ENCODE measurements at places on chromosomes 3 and 15.

GRCh38 chr3:142976621-142977398, 13.3 kb upstream of the PAQR9 start:
- peak; percentile 90 for DNase-seq

- DNase-seq: no peak
Measured at GRCh38 chr3:150733373-150733935, 29.5 kb downstream of the SIAH2 start.

DNA sequence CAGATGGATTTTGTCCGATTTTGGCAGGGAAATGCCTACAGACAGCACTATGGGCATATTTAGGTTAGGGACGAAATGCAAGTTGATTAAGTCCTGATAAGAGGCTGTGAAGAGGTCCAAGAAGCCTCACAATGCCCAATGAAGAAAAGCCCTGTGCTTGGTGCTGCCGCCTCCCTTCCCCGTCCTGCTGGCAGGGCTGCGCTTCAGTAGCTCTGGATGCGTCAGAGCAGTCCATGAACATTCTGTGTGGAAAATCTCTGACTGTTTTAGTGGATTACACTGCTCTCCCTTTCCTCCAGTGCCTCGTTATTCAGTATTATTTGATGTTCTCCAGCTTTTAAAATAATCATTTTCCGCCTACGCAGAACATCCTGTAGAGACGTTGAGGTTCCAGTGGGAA, 39.6 kb downstream of the MLH1 start:
- DNase-seq: no peak

DNA sequence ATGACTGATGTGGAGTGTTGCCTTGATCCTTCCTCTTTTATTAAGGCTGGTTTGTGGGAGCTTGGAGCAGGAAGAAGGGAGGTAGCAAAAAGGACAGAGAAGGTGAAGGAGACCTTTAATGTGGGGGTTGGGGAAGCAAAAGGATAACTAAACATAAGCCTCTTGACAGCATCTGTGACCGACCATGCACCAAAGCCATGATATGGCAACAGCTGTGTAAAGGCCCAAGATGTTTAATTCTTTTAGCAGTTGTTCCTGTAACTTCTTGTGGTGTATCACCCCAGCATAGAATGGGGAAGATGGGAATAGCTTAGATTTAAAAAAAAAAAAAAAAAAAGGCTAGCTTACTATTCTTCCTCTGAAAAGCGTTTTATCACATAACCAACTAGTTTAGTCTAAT, 194.7 kb downstream of the KLHL25 start:
- no peak for DNase-seq

DNA sequence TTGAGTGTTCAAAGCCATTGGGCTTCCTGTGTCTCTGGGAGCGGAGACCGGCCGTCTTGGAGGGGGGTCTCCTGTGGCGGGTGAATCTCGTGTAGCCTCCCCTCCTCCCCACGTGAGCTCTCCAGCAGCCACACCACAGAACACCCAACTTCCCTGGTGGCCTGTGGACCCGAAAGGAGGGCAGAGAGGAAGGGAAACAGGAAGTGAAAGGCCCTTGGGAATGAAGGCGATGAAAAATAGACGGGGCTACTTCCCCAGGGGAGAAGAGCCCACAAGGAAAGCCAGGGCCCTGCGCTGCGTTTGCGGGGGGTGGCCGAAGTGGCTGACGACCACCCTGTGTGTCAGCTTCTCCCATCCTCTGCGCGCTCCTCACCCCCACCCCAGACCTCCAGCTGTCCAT, 5.4 kb downstream of the ANKRD63 start:
- no peak for DNase-seq

DNA sequence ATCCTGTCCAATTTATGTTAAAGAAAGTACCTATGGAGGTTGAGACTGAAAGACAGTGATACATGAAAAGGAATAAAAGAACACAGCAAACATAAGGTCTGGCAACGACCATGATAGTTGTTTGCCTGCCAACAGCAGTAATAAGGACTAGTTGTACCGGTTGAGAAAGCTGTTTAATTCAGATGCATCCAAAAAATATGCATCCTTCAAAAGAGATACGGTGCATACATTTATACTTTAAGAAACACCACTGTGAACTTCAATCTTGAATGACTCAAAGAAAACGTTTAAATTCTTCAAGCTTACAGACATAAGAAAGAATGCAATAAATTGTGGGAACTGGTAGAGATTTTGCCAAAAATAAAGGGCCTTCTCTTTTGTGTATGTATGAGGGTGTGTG, 492.1 kb downstream of the NLGN1 start:
- no peak for DNase-seq

GRCh38 chr15:94186770-94187331, 44.5 kb upstream of the MCTP2 start:
- DNase-seq: no peak

GRCh38 chr3:152335273-152335672, 66.5 kb downstream of the MBNL1 start:
- no peak for DNase-seq

DNA sequence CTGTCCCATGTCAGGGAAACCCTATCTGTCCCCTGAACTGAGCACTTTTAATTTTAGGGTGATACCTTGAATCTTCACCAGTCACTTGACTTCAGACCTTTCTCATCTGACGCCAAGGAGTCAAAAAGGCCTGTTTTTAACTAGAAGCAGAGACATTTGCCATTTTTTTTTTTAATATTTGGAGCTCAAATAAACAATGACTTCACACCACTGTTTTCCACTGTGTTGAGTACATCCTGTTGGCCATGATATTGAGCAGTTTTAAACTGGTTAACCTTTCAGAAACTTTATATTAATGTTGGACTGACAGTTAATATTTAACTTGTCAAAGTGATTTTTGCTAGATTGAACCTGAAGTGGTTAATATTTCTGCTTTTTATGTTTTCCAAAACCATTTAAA, 28.2 kb downstream of the DAG1 start:
- DNase-seq: no peak

GRCh38 chr3:151265866-151266265, 12.5 kb downstream of the P2RY14 start:
- DNase-seq: peak; percentile 52

DNA sequence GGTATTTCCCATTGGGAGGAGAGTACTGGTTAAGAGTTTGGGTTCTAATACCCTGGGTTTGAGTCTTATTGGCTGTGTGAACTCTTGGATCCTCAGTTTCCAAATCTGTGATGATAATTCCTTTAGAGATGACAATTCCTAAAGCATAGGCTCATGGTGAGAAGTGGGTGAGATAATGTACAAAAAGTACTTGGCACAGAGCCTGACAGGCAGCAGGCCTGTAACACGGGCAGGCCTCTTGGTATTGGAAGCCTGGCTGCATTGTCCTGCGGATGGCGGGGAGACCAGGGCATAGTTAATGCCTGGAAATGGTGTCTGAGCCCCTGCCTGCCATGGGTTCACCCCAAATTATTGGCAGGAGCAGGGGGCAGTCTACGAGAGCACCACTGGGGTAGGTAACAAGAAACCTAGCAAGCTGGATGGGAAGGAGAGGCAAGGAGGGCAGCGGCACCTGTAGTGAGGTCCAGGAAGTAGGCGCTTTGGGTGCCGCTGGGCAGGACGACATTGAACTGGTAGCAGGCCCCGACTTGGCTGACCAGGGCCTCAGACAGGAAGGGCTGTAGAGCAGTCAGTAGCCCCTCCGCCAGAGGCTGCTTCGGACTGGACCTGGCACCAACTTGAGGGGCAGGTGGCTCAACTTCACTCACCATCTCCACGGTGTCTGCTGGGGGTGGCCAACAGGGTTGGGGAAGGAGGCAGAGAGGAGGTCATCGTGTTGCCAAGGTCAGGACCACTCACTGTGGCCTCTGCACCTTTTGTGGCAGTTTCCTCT, 7.7 kb downstream of the STOML1 start:
- DNase-seq: no peak

GRCh38 chr15:62431008-62431797, 266.1 kb upstream of the C2CD4B start:
- DNase-seq: no peak

DNA sequence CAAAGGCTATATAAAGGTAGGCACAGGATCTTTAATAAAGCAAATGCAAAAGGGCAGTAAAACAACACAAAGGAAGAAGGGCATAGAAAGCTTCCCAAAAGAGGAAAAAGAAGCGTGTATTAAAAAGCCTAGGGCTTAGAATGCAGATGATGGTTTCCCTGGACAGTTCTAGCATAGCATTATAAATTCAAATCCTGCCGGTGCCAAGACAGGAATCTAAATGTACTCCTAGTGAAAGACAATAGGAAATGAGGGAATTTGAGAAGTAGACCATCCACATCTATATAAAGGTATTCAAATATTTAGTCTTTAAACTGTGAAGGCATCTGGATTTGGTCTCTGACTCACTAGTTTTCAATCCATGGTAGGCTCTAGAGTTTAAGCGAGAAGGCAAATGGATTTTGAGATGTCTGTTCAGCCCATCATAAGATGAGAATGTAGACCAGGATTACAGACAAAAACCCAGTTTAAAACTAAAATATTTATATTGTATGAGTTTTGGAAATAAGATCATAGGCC, 431.8 kb downstream of the TBL1XR1 start:
- DNase-seq: no peak

- DNase-seq: no peak
Measured at GRCh38 chr3:122415762-122416654, at the start of gene WDR5B. Gene WDR5B, minus strand, starts transcription at chr3:122416062. Its CDS starts 534 bp downstream, at chr3:122415528.

GRCh38 chr3:175484666-175485065, 625.5 kb downstream of the NAALADL2 start:
- no peak for DNase-seq

- DNase-seq: no peak
Measured at GRCh38 chr3:185250247-185250646, 3.6 kb downstream of the EHHADH start.

DNA sequence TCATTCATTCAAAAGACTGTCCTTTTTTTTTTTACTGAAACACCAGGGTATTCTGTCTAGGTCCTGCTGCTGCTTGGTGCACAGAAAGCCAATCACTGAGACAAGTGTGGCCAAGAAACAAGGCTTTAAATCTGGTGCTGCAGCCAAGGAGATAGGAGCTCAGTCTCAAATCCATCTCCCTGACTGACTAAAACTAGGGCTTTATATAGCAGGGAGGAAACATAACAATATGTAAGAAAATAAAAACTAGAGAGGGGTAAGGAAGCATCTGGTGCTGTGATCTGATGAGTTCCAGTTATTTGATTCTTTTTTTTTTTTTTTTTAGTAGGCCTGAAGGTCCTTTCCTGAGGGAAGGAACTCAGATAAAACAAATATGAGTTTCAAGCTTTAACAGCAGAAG, 139.8 kb downstream of the ATG7 start:
- DNase-seq: no peak

GRCh38 chr3:197520311-197521276, 35.2 kb downstream of the BDH1 start:
- no peak for DNase-seq

DNA sequence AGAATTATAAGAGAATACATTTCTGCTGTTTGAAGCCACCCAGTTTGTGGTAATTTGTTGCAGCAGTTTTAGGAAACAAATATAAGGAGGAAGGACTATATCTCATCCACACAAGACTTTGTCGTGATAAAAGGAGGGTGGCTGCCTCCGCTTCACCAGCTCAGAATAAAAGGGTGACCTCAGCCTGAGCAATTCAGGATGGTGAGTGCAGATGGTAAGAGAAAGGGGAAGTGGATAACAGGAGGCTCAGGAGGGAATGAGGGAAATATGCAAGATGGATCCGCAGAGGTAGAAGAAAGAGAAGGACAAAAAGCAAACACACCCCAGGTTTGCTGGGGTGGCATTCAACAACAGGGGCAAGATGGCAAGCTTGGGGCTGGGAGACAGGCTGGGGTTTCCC, 108.1 kb upstream of the TNFAIP8L3 start:
- no peak for DNase-seq

GRCh38 chr3:132317229-132317948, at the start of gene ACP3:
Gene ACP3, plus strand, starts transcription at chr3:132317407. Its CDS starts 50 bp downstream, at chr3:132317457.
- DNase-seq: peak; percentile 99

DNA sequence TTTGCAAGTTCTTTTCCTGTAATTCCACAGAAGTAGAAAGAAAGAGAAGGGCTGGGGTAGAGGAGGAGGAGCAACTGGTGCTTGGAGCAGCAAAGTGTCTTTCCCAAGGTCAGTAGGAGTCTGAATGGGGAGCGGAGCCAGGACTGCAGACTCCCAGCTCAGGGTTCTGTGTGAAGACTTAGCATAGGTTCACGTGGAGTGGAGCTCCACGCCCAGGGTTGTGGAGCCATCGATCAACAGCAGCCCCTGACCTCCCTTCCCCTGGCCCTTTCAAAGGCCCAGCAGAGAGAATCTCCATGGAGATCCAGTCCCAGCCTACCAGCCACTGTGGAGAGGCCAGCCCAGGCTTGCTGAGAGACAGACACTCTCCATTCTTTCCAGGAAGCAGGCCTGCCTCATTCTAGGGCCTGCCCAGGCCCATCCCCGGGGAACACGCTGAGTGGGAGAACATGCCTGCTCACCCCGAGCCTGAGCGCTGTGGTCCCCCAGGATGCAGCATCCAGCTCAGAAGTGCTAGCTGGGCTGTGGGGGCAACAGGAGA, 62.1 kb downstream of the CORO2B start:
- DNase-seq: no peak

- no peak for DNase-seq
Measured at GRCh38 chr3:14775563-14775962, 43.2 kb upstream of the FGD5 start.

DNA sequence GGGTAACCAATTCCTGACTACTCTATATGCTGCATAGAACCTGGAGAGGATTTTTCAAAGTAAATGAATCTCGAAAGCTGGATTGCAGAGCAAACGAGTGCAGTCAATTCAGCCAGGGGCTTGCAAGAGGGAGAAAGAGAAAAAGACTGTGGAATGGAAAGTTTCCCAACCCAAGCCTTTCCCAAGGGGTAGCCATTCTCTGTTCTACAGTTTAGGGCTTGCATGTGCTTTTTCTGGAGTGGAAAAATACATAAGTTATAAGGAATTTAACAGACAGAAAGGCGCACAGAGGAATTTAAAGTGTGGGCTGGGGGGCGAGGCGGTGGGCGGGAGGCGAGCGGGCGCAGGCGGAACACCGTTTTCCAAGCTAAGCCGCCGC, 511 bp upstream of the RARB start:
- DNase-seq: no peak

DNA sequence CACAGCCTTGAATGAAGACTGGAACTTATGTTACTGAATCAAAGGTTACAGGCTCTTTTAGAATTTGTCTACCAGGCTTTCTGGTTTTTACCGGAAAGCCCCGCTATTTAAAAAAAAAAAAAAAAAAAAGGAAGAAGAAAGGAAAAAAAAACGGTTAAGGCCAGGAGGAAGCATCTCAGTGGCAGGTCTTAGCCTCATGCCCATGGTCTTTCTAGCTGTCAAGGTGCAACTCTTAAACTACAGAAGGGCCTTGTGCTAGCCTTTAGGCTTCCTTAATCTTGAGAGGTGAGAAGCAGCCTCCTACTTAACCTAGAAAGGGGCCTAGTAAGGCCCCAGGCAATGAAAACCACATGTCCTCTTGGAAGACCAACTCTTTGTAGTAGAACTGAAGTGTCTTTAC, 77.5 kb downstream of the TBC1D5 start:
- DNase-seq: no peak

Data from AML-193 (cell line).